Effector CD4-positive, alpha-beta T cell (primary cell): ENCODE measurements at places on chromosomes 3 and 15.

DNA sequence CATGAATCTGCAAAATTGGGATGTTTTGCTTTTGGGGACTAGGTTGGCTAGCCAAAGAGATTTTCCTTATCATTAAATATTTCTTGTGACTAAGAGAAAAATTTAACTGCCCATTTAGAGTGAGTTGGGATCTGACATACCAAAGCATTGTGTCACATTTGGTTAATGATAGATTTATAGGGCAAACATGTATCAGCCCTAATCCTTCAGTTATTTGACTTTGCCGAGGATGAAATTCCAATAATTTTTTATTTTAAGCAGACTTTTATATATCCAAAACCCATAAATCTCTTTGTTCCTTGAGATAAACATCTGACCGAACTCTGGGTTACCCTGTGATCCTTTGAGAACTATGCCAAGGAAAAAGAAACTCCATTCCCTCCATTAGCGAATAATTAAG lies 218.9 kb downstream of the CDIN1 start:
- DNase-seq = no peak

DNA sequence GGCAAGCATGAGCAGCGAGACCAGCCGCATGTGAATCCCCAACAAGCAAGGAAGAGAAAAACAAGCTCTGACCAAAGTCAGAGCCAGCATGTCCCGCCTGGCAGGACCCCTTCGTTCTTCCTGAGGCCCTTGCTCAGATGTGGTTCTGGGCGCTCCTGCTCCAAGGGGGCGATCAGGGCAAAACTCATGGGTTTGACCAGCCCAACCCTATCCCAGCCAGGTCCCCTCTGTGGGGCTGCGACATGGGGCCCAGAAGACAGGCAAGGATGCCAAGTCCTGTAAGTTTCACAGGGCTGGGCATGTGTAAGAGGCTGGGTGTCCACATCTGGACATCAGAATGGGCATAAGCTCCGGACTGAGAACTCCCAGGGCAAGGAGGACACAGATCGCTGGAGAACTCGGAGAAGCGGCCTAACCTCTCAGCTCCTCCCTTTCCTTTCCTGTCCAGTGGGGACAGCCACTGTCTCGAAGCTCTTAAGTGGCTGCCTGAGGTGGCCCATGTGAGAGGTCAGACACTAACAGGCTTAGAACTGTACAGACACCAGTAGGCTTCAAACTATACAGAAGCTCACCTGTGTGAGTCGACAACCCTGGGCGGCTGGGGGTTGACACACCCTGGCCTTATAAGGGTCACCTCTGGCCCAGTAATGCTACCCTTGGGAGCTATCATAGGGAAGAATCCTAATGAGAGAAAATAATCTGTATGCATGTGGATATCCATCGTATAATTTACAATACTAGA lies 48.9 kb downstream of the XXYLT1 start:
- DNase-seq = no peak

- no peak for DNase-seq
Measured at GRCh38 chr3:89787485-89787884, 680.1 kb downstream of the EPHA3 start.

GRCh38 chr3:125406070-125406469 lies 30.9 kb upstream of the ZNF148 start:
- DNase-seq = no peak

GRCh38 chr15:64009798-64010261 lies 36.5 kb downstream of the DAPK2 start:
- peak; percentile 59 for DNase-seq

- DNase-seq = no peak
Measured at GRCh38 chr3:39226106-39226741, 33.8 kb upstream of the XIRP1 start.

GRCh38 chr3:134307425-134307824 lies 56.8 kb upstream of the RYK start:
- DNase-seq = no peak

DNA sequence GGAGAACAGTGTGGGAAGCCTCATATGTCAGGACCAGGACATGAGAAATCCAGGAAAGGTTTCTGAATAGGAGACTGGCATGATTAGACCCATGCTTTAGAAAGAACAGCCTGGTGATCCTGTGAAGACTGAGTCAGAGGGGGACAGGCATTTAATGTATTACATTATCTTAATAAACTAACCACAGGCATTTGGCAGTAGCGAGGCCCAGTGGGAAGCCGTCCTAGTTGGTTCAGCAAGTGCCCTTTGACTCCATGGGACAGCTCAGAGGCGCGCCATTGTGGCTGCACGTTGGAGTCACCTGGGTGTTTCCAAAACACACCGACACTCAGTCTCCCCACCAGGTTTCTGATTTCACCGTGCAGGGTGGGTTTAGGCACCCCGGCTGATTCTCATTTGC lies 90.5 kb upstream of the DGKG start:
- DNase-seq = no peak

- no peak for DNase-seq
Measured at GRCh38 chr3:51720292-51721061, 13.6 kb downstream of the GRM2 start.

GRCh38 chr3:128725547-128726022 lies 398 bp upstream of the RAB7A start:
- no peak for DNase-seq

GRCh38 chr3:126351086-126351770 lies 6.0 kb downstream of the KLF15 start:
- no peak for DNase-seq

DNA sequence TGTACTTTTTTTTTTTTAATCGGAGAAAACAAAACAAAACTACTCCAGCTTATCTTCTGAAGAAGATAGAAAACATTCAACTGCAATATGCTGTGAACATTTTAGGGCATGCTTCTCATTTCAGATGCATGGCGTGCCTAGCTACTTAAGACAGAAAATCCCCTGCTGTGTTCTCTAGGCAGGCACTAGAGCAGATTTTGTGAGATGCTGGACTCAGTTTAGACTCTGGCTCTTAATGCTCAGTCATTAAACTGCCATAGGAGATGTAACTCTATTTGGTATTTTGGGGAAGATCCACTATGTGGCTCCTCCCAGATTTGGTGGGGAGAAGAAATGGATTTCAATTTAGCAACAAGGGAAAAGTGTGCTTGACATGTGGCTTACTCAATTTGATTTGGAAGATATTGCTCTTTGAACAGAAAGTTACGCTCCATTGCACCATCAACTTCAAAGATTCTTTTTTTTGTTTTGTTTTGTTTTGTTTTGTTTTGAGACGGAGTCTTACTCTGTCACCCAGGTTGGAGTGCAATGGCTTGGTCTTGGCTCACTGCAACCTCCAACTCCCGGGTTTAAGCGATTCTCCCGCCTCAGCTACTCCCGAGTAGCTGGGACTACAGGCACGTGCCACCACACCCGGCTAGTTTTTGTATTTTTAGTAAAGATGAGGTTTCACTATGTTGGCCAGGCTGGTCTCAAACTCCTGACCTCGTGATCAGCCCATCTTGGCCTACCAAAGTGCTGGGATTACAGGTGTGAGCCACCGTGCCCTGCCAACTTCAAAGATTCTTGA lies 62.0 kb upstream of the LEKR1 start:
- DNase-seq = no peak

DNA sequence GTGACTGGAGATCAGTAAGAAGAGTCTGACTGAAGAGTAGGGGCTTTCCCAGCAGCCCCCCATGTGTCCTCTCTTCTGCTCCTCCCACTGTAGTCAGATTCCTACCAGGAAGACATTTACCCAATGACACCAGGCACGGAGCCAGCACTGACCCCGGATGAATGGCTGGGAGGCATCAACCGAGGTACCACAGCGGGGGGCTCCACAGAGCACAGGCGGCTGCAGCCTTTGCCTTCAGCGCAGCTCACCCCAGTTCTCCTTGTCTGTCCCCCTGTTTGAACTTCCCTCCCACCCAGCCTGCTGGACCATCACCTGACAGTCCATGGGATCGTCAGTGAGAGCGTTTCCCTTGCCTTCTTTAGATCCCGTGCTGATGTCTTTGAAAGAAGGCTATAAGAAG lies 101.6 kb downstream of the ANP32A start:
- DNase-seq = no peak

- DNase-seq = no peak
Measured at GRCh38 chr3:57943525-57944495, 64.4 kb upstream of the FLNB start.

GRCh38 chr3:47003056-47003410 lies 23.6 kb downstream of the NBEAL2 start:
- no peak for DNase-seq

GRCh38 chr15:99504823-99505551 lies 60.8 kb upstream of the MEF2A start:
- no peak for DNase-seq

DNA sequence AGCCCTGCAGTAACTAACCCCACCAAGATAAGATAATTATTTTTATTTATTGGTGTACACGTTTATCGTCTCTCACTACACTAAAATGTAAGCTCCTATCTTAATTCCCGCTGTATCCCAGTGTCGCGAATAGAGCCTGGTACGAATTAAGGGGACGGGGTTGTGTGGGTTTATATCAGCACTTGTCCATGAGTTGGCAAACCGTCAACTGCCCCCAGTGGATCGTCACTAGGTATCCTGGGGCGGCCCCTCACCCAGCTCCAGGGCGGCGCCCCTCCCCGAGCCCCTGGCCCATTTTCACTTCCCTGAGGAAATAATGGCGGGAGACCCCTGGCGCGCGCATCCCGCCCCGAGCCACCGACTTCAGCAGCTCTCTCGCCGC lies 465 bp downstream of the RUVBL1 start:
- no peak for DNase-seq

GRCh38 chr15:67685008-67685599 lies 140.2 kb upstream of the SKOR1 start:
- no peak for DNase-seq

- DNase-seq = no peak
Measured at GRCh38 chr3:33054100-33055092, 42.5 kb downstream of the GLB1 start.

GRCh38 chr3:148331081-148331846 lies 366.4 kb upstream of the AGTR1 start:
- no peak for DNase-seq

- DNase-seq = no peak
Measured at GRCh38 chr3:95265129-95265528, 1202.3 kb downstream of the NSUN3 start.
